Activated T-cell treated with anti-CD3 and anti-CD28 coated beads, Interleukin-2, amount 50 U/mL, for 24 hours (primary cell): ENCODE measurements at places on chromosomes 7 and 10.

GRCh38 chr7:128075242-128076095 lies 44.2 kb upstream of the LRRC4 start:
- no peak for DNase-seq

GRCh38 chr7:98102170-98102569 lies 4.5 kb upstream of the LMTK2 start:
- DNase-seq = no peak

DNA sequence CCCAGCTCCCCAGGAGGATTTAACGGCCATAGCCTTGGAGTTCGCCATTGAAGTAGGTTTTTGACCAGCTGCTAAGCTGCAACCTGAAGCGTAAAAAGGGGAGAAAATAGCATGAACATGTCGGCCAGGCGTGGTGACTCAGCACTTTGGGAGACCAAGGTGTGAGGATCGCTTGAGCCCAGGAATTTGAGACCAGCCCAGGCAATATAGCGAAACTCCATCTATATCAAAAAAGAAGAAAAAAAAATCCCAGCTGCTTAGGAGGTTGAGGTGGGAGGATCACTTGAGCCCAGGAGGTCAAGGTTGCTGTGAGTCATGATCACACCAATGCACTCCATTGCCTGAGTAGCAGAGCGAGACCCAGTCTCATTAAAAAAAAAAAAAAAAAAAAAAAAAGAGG lies 32.2 kb upstream of the MCU start:
- no peak for DNase-seq

DNA sequence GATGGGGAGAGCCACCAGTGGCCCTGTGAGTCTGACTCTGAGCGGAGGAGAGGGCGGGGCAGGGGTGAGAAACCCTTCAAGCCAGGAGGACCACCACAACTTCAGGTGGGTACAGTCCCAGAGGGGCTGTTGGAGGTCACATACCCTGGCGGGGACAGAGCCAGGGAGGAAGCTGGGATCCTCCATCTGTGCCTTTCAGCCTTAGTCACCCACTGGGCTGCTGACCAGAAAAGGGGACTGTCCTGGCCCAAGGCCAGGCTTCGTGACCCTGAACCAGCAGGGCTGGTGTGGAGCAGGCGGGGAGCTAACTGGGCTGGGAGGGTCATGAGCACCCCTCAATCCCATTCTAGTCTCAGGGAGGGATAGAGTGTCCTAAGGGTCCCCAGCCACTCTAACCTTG lies 1.5 kb upstream of the CALHM3 start:
- no peak for DNase-seq

DNA sequence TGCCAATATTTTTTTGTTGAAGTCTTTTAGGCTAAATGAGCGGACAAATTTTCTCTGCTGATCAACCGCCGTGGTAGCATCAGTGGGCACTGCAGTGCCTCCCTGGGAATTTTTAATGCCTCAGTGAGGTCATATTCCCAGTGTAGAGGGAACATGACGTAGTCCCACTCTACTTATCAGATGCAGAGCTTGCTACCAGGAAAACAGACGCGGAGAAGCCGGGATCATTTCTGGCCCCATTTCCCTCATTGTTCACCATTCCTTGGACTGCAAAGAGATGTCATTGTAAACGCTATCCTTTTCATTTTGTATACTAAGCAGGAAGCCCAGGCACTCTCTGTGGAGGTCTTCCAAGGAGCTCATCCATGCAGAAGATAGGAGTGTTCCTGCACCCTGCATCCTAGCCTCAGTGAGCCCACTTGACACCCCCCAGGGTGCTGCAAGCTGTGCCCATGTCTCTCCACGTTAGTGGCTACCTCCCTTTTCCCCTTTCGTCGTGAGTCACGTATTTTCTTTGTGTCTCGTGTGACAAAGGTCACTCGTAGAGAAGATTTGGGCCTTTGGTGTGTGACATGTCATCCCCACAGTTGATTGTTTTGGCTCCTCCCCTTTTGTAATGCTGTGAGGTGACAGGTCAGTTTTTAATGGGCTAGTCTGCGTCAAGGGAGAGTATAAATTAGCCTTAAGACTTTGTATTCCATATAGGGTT lies 145.5 kb downstream of the TCF7L2 start:
- no peak for DNase-seq

GRCh38 chr7:102439963-102440795 lies 6.8 kb downstream of the ORAI2 start:
- no peak for DNase-seq
